ENCODE measurements at places on chromosomes 3 and 15. TPM values are rescaled to one million over a fixed set of nuclear protein-coding genes. Genes with fewer than 3 reads are reported as not detected.

- H3K4me1 ChIP-seq, result peaks cover 20% of the 10 kb centered on the region
- H3K27me3 ChIP-seq, result no peaks in the 10 kb centered on the region
- peak; percentile 60 for DNase-seq
- peak overlapping the region; percentile 90 for H3K27ac ChIP-seq
- H3K4me3 ChIP-seq, result peak overlapping the region; percentile 92
These were observed 570 bp upstream of the NEDD4 start for GRCh38 chr15:55993804-55994560.

DNA sequence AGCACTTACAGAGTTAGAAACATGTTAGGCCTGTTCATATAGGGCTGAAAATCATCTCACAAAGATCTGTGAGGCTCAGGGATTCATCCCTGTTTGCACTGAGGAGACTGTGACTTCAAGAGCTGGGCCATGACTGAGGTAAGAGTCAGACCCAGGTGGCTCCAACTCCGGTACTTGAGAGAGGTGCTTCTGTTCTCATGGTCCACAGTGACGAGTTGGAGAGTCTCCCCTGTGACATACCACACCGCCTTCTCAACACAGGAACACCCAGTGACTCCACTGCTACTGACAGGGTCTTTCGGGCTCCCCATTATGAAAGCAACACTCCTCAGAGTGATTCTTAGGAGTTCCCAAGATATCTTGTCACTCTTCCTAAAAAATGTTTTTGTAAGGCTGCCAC, 27.4 kb downstream of the FSTL1 start:
- H3K4me1 ChIP-seq, result peaks cover 100% of the 10 kb centered on the region
- H3K36me3 ChIP-seq, result peaks cover 23% of the 10 kb centered on the region

DNA sequence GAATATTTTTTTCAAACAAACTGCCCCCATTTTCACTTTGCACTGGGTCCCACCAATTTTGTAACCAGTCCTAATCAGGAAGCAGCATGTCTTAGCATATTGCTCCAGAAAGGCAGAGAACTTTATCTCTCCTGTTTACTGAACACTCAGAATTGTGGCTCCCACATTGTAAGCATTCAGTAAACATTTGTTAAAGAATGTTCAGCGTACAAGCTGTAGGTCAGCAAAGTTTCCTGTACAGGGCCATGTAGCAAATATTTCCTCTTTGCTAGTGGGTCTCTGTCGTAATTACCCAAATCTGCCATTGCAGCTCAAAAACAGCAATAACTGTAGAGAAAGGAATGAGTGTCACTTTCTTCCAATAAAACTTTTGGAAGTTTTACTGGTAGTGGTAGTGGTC, 393.3 kb downstream of the GRM7 start:
- no peak overlapping the region for H3K4me3 ChIP-seq
- DNase-seq, result no peak
- H3K4me1 ChIP-seq, result no peaks in the 10 kb centered on the region
- H3K27me3 ChIP-seq, result no peaks in the 10 kb centered on the region
- no peaks in the 10 kb centered on the region for H3K36me3 ChIP-seq

The ECE2 gene
- total RNA-seq, result not detected

- no peaks in the 10 kb centered on the region for H3K36me3 ChIP-seq
- no peak overlapping the region for H3K27ac ChIP-seq
These were observed 378.1 kb downstream of the NSUN3 start for GRCh38 chr3:94440767-94441493.

DNA sequence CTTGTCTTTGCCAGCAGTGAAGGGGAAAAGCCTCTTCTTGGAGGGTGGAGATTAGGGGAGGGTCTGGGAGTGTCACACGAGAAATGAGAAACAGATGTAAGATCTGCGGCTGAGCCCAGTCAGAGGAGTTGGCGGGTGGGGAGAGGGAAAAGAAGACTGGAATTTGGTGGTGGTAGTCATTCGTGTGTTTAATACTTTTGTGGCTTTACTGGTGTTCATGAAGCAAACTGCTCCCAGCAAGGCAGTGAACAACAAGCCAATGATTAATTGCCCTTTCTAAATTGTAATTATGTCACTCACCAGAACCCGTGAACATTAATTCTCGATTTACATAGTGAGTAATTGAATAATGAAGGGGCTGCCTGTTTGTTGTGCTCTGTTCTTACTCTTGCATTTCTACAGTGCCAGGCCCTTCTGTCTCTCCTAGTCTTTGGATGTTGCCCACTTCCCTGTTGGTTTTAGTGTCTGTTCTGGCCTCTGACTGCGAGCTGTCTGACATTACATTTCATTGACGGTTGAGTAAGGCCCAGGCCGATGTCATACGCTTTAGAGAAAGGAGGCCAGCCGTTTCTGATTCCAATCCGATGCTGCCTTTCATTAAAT, 78.0 kb downstream of the CHCHD6 start:
- H3K4me3 ChIP-seq, result no peak overlapping the region
- DNase-seq, result no peak
- H3K36me3 ChIP-seq, result no peaks in the 10 kb centered on the region
- H3K27ac ChIP-seq, result peak overlapping the region; percentile 29

The SELENOS gene
- total RNA-seq, result 52.4 TPM

DNA sequence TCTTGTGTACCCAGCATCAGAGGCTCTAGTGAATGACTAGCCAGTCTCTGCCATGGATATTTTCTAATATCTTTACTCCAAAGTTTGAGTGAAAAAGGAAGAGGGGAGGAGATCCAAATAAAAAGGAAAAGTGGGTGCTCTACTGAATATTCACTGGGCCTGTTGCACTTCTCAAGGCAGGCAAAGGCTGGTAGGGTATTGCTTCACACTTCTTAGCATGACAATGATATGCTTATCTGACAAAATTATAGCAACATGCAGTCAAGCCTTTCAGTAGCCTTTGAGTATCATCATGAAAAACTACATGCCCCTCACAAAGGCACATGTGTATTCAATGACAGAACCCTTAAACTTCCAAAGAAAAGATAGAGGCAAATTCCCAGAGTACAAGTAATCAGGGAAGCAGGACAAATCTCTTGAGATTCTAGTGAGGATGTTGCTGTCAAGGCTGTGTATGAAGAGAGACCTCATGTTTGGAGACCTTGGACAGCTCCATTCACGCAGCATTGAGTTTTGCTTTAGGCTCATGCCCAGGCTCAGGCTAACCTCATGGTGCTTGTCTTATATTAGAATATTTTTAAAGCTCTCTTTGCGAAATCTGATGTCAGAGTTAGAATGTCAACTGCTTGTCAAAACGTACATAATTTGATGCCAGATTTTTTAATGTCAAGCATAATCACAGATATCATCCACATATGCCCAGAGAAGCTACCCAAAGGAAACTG, 506.9 kb downstream of the OCA2 start:
- H3K36me3 ChIP-seq, result no peaks in the 10 kb centered on the region
- no peak for DNase-seq

DNA sequence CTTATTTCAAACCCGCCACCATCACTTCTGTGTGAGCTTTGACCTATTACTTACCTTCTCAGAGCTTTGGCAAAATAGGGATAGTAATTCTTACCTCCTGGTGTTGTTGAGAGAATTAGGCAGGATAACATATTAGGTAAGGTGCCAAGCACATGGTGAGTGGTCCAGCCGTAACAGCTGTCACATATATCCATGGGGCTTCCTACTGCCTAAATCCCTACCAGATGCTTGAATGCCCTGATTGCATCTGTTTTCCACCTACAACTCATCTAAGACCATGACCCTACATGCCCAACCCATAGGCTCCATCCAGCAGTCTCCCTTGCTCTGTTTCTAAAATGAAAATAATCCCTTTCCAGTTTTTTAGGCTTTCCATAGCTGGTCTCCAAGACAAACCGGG, 162.3 kb upstream of the NR2E3 start:
- H3K4me1 ChIP-seq, result no peaks in the 10 kb centered on the region
- H3K27me3 ChIP-seq, result no peaks in the 10 kb centered on the region
- no peak for DNase-seq
- no peaks in the 10 kb centered on the region for H3K36me3 ChIP-seq
- no peak overlapping the region for H3K4me3 ChIP-seq

The IL5RA gene
- 2.6 TPM for total RNA-seq

DNA sequence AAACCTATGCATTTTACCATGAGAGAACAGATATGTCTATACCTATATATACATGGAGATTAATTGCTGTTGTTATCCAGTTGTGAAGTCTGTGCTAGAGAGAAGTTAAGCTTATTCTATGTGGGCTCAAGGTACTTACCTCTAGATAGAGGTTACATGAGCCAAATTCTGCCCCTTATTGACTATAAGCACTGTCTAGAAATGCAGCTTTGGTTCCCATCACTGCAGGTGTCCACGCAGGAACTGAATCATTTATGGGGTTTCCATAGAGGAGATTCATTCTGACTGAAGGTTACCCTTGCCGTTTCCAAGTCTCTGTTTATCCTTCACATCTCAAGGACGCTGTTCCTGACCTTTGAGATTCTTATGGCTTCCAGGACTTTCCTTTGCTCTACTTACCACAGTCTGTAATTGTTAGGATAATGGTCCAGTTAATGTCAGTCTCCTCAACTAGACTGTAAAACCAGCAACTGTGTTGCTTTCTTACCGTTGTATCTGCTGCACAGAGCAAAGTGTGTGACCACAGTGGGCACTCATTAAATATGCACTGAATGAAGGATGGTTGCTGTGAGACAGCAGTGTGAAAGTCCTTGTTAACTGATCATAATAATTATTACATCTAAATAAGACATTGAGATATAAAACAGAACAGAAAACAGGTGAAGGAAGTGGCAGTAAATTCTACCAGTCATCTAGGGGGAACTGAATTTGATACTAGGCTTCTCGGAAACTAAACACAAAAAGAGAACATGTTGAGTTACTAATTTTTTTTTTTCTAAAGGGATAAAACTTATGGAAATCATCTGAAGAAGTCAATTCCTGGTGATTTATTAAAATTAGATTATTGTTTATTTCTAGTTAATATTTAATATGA, 44.0 kb upstream of the BCL6 start:
- no peak overlapping the region for H3K4me3 ChIP-seq
- H3K27ac ChIP-seq, result no peak overlapping the region
- no peaks in the 10 kb centered on the region for H3K4me1 ChIP-seq
- no peaks in the 10 kb centered on the region for H3K36me3 ChIP-seq

GRCh38 chr3:106529738-106530137, 660.9 kb upstream of the CBLB start:
- no peak overlapping the region for H3K27ac ChIP-seq
- no peaks in the 10 kb centered on the region for H3K4me1 ChIP-seq
- no peak overlapping the region for H3K4me3 ChIP-seq
- no peaks in the 10 kb centered on the region for H3K27me3 ChIP-seq
- no peak for DNase-seq

DNA sequence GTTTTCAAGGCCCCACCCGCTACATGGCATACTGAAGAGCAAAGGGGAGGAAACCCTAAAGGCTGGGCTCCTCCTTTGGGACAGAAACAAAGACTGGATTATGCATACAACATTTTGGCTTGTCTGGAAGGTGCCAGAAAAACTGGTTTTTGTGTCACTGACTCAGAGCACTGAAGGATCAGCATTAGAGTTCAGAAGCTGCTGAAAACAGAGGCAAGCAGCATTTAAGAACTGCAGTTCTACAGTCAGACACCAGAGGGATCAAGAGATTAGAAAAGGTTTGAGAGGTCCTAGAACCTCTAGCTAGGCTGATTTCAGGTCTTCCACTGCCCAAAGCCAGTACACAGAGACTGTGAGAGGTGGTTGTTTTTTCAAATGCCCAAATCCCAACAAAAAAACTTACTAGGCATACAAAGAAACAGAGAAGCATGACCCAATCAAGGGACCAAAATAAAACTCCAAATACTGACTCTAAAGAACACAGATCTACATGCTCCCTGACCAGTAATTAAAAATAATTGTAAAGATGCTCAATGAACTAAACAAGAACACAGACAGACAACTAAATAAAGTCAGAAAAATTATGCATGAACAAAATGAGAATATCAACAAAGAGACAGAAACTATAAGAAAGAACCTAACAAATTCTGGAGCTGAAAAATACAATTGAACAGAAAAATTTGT, 91.2 kb downstream of the SENP2 start:
- no peak for DNase-seq
- H3K4me3 ChIP-seq, result no peak overlapping the region
- peaks cover 6% of the 10 kb centered on the region for H3K36me3 ChIP-seq
- H3K4me1 ChIP-seq, result no peaks in the 10 kb centered on the region
- H3K27ac ChIP-seq, result no peak overlapping the region

The TPRG1 gene
- 2.1 TPM for total RNA-seq

DNA sequence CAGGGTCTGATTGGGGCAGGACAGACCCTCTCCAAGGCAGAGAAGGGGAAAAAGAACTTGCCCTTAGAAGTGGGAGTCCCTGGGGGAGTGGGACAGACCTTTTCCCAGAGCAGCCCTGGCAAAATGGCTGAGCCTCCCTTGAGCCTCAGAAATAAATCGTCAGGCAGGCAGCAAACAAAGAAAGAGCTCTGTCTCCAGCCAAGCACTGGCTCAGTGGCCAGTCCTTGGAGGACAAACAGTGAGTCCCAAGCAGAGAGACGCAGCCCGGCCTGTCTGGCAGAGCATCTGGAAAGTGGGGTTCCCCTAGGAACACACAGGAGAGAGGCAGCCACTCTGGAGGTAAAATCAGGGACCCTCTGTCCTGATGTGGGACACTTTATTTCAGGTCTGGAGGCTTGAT, 1.8 kb downstream of the SLC6A1 start:
- no peak for DNase-seq
- peaks cover 6% of the 10 kb centered on the region for H3K27me3 ChIP-seq
- no peak overlapping the region for H3K4me3 ChIP-seq

Data from right atrium auricular region (tissue), 2 donors.